Stimulated activated CD4-positive, alpha-beta T cell treated with anti-CD3 and anti-CD28 coated beads, TNF-alpha, amount 100 ng/mL, for 4 hours (primary cell): ENCODE measurements at places on chromosomes 7 and 10.
A peak's percentile ranks its signal among the peaks of the same experiment; 100 is the strongest.

GRCh38 chr10:62018131-62018911 lies 116.8 kb downstream of the ARID5B start:
- no peak for DNase-seq

DNA sequence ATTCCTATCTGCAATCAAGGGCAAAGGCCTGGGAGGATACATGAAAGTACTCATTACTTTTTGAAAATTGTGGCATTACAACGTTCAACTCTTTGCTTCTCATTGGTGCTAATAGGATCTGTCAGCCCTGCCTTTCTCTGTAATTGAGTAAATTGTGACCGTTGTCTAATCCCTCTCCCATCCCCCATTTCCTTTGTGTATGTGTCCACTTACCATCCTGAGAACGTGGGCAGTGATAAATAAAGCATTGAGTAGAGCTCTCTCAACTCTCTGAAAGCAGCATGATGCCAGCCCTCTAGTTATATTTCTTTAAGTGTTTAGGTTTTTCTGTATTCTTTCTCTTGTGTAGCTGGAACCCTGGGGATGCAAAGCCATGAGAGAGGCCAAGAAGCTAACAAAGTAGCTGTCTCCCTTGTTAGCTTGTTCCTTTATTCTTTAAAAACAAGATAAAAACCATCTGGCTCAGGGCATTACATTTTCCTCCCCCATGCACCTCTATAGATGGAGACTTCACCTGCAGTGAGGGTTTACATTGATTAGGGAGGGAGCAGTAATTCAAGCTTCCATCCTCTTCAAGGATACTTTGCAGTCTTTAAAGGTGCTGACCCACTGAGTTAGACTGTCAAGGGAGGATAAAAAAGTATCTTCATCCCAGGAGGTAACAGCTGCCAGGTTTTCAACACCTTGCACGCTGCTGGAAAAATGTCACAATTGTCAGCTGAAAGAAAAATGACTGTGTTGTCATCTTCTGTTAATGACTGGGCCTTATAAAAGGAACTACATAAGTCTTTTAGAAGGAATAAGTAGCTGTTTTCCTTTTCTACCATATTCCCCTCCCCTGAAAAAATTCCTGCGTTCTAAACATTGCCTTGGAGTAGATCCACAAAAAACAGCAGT lies 112.3 kb downstream of the BTRC start:
- DNase-seq, result no peak

DNA sequence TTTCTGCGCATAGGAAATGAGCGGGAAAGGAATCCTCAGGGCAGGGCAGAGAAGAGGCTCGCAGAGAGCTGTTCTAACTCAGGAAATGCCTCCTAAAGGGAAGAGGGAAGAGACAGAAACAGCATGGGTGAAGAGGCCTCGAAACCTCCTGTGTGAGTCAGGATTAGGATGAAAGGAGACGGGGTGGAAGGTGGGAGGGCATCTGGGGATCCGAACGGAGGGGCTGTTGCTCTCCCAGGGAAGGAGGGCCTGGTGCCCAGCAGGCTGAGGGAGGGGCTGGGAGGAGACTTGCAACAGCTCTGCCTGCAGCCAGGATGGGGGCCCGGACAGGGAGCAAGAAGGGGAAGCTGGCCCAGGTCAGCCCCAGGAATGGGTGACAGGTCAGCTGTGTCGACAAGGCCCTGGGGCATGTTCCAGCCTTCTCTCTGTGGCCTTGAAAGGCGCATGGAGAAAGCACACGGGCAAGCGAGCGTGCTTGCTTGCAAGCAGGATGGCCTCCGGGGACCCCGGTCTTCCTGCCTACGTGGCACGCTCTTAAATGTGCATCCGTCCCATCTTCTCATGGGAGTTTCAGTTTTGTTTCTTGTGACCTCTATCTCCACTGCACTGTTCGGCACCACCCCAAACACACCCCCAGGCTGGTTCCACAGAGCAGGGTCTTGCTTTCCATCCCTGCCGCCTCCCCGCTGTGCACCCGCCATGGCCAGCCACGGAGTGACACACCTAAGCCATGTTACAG lies 63.5 kb downstream of the HIPK2 start:
- no peak for DNase-seq

GRCh38 chr10:71964098-71964742 lies at the start of gene CHST3:
CHST3 (plus strand) TSS chr10:71964395; CDS start chr10:72005843, 41,448 bp downstream.
- no peak for DNase-seq

DNA sequence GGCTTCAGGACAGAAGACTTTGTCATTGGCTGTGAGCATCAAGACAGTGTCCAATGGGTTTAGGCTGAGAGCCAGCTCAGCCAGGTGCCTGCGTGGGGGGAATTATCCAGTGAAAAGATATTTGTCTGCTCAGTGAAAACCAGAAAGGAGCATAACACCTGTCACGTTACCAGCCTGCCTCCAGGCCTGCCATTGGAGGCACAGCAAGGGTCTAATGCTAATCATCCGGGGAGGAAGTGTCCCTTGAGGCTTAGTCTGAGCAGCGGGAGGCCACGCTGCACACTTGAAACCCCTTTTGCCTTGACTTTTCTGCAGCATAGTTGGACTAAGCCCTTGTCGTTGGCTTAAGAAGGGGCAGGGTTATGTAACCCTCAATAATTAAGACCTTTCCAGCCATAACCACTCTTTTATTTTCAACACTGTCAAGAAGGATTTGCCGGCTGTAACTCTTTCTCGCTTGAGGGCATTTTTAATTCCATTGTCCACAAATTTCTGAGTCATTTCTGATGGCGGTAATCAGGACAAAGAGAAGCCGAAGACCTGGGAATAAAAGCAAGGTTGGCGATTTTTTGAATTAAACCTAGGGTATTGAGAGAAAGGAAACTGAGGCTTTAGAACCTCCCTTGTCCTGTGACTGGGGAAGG lies 639.6 kb upstream of the FOXK1 start:
- no peak for DNase-seq

DNA sequence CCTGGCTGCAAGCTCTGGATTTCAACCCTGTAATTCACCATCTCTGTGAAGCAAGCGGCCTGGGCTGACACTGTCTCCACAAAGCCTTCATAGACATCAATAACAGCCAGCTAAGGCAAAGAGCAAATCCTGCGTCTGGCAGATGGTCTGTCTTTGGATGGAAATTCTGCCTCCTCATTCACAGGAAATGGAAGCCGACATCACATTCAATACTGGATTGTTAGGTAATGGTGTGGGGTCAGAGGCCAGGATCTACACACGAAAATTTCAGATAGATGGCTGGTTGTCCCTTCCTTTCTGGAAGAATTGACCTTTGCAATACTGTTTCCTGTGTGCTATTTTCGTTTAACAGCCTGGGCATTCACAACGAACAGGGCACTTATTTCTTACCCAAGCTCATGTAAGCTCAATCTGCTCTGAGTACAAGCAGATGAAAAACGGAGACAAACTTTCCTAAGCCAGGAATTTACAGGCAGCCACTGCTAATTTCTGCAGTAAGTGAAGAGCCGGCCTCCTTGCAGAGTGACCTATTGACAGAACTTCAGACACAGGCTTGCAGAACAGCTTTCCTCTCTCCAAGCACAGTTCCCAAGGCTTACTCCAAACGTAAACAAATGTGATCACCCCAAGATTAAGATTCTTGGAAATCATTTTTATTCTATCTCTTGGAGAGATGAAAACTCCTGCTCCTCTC lies 3.1 kb upstream of the ADAM12 start:
- DNase-seq, result no peak

GRCh38 chr10:73788864-73789658 lies 3.7 kb downstream of the ZSWIM8 start:
- no peak for DNase-seq

- no peak for DNase-seq
These were observed 23.4 kb downstream of the MCMBP start for GRCh38 chr10:119849031-119849789.

- no peak for DNase-seq
These were observed 6.3 kb downstream of the CXCL12 start for GRCh38 chr10:44378626-44379025.

DNA sequence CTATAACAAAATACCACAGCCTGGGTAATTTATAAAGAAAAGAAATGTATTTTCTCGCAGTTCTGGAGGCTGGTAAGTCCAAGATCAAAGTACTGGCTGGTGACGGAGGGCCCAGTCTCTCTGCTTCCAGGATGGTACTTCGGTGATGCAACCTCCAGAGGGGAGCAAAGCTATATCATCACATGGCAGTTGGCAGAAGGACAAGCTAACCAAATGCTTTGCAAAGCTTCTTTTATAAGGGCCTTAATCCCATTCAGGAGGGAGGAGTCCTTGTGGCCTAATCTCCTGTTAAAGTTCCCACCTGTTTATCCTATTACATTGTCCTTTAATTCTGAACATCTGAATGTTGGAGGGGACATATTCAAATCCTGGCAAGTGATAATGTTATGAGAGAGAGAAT lies 134.1 kb upstream of the SP4 start:
- no peak for DNase-seq

GRCh38 chr7:44595934-44596635 lies 10.3 kb upstream of the OGDH start:
- DNase-seq, result no peak

DNA sequence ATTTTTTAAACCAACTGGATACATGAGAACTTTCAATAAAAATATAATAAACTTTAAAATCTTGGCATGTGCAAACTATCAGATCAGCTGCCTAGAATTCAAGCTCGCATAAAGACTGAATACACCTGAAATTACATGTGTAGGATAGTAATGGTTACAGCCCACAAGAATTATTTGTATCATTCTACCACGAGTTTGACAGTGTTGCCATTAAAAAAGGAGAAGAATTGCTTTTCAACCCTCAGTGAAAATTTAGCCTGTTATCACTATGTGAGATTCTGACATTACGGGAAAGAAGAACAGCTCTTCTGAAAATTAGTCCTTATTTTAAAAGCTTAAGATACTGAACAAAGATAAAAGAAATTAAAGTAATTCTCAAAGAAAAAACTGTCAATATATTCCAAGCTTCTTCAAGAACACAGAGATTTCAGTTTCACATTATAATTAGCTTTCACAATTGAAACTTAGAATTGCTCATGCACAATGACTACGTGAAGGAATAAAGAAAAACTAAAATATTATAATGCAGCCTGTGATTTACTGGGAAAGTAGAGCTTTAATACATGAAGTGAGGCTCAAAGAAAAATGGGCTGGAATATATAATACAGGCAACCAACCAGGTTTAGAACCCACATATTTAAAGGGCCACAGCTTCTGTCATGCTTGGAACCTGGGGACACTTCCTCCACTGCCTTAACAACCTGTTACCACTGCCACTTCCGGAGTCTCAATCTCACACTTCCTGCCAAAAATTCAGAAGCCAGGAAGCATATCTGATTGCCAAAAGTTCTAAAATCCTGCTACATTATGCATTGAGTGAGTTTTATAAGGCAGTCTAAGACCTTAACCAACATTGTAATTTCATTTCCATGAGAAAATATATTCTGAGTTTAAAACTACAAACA lies 23.2 kb downstream of the TPK1 start:
- no peak for DNase-seq

DNA sequence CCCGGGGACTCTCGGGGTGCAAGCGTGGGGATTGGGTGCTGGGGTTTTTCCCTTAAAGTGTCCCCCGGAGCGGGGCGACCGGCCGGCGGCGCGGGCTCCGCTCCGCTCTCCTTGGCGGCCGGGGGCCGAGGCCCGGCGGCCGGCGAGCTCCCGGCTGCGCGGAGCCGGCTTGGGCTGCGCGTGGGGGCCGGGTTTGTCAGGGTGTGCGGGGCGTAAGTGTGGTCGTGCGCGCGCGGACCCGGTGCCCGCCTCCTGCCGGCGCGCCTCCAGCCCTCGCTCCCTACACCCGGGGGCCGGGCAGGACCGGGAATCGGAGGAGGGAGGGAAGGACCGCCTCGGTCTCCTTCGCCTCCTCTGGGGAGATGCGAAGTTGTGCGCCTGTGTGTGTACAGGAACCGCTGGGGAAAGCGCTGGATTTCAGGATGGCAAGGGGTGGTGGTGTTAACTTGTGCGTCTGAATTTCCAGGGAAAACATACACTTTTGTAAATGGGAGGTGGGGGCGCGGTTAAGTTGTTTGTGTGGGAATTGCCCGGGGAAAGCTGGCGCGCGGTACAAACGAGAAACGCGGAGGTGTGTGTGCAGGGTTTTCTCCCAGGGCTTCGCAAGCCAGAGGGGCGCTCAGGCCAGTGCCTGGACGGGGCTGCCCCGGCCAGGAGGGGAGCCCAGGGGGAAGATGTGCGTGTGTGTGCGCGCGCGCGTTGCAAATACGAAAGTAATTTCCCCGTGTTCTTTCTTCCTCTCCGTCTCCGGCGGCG lies 737 bp downstream of the ZMIZ1 start:
- peak; percentile 45 for DNase-seq

- no peak for DNase-seq
These were observed 234.5 kb downstream of the PARD3 start for GRCh38 chr10:34580643-34581042.

DNA sequence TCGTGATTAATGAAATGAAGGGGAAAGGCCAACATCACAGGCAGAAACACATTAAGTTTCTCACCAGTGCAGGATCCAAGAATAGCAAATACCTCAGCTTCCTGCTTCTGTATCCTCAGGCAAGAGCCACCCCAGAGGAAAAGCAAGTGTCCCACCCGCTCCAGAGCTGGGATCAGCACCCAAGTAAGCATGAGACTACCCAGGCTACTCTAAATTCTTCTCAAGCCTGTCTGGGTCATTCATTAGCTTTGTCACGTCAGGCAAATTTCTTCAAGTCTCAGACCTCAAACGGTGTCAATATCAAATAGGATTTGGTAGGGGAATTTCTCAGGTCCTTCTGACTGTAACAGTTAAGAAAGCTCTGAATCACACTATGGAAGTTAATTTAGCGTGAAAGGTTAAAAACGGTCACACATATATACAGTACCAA lies 59.0 kb downstream of the GNA12 start:
- no peak for DNase-seq

- no peak for DNase-seq
These were observed 5.6 kb upstream of the BPGM start for GRCh38 chr7:134640842-134641715.

DNA sequence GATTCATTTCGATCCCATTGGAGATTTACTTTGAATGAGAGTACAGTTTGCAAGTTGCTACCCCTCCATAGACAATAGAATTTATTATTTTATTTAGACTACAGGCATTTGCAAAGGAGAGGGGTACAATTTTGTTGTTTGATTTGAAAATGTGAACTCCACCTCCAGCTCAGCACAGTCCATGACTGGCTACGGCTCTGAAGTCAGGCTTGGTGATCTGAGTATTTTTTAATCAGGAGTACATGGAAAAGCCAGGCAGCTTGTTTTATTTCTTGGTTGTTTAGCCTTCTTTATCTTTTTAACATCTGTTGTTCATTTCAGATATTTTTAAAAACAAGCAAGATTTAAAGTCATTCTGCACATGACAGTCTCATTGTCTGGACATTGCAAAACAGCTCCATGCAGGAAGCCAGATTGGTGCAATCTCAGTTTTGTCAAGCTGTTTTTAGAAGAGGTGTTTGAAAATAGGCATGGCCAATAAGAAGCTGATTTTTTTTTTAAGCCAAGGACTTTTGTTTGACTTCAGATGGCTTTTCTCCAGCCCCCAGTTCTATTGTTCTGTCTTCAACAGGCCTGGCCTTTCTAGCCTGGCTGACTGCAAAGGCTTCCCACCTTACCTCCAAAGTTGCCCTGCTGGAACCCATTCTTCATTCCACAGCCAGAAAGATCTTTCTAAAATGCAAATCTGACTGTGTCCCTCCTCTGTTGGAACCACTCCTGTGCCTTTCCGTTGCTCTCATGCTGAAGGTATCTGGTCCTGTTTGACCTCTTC lies 12.2 kb downstream of the PLXDC2 start:
- no peak for DNase-seq
